Erythroblast (primary cell): ENCODE measurements at places on chromosomes 1 and 21.

DNA sequence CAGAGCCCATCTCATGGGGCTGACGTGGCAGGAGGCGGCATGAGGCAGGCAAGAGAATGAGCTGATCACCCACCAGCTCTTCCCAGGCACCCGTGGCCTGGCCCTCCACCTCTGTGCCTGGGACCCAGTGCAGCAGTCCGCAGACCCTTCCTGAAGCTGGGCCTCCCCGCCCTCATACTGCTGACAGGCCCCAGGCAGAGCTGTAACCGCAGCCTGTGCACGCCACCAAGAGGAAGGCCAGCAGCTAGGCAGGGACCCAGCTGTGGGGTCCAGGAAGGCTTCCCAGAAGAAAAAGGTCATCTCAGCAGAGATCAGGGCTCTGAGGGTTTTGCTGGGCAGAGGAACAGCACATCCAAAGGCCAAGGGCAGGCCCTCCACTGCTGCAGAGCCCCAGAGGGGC lies 9.8 kb upstream of the MTFR1L start:
- no peak for DNase-seq

DNA sequence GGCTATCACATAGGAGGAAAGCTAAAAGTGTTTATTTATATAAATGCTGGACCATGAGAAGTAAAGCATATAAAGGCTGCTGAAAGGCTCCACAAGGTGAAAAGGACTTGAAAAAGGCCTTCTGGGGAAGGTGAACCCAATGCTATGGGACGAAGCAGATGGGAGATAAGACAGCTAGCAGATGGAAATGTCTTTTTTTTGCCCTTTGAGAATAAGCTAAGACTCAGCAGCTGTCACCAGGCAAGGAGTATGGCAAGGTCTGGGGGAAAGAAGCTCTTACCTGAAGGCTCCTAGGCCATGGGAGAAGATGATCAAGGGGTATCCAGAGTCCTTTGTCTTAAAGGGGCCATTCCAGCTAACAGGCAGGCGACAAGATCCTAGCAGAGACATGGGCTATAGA lies 9.9 kb downstream of the PAFAH2 start:
- no peak for DNase-seq

DNA sequence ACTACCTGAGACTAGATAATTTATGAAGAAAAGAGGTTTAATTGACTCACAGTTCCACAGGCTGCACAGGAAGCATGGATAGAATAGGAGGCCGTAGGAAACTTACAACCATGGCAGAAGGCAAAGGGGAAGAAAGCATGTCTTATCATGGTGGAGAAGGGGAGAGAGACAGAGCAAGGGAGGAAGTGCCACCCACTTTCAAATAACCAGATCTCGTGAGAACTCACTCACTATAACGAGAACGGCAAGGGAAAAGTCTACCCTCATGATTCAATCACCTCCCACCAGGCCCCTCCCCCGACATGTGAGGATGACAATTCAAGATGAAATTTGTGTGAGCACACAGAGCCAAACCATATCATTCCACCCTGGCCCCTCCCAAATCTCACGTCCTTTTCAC lies 4.7 kb upstream of the C21orf91 start:
- DNase-seq, result no peak

DNA sequence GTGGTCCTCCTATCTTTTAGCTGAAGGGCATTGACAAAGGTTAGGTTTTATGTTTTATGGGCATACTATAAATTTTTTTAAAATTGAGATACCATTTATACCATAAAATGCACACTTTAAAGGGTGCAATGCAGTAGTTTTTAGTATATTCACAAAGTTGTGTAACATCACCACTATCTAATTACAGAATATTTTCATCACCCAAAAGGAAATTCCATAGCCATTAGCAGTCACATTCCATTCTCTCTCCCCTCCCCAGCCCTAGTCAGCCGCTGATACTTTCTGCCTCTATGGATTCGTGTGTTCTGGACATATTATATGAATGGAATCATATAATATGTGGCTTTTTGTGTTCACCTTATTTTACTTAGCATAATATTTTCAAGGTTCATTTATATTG lies 135.8 kb upstream of the B3GALT2 start:
- no peak for DNase-seq

- DNase-seq, result no peak
Observed at GRCh38 chr1:38198099-38198498, 151.5 kb upstream of the POU3F1 start.

- no peak for DNase-seq
Observed at GRCh38 chr1:2129256-2129943, 65.2 kb downstream of the FAAP20 start.

GRCh38 chr1:45850017-45850416 lies 46.6 kb downstream of the MAST2 start:
- no peak for DNase-seq

- no peak for DNase-seq
Observed at GRCh38 chr1:238153253-238153652, 262.5 kb upstream of the ZP4 start.

DNA sequence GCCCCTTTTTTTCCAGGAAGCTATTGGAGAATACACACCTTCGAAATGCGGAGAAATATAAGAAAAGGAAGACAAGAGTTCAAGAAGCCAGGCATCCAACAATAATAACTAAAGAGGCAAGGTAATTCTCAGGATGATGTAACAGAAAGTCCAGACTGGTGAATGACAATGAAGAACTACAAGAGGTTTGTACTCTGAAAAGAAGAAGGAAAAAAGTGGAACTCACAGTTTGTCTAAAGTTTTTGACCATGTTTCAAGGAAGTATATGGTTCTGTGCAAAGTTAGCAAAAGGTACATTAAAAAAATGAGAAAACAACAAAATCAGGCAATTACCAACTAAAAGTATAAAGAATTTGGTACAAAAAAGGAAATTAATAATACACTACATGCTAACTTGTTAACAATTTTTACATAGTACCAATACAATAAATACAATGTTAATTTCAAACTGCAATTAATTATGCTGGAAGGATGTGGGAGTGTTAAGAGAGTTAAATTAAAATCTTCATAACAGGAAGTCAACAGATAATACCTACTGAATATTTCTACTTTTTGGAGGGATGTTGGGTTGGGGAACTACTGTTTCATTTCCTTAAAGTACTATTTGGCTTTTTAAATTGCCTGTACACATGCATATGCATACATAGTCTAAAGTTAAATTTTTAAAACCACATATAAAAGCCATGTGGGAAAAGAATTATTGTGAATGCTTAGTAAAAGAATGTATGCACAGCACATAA lies 12.9 kb upstream of the CD55 start:
- no peak for DNase-seq

- DNase-seq, result no peak
Observed at GRCh38 chr1:212256369-212256768, 28.8 kb upstream of the PPP2R5A start.

GRCh38 chr1:28258628-28259251 lies 578 bp upstream of the SESN2 start:
- DNase-seq, result no peak

GRCh38 chr1:235758931-235759330 lies 107.8 kb downstream of the LYST start:
- no peak for DNase-seq

- DNase-seq, result no peak
Observed at GRCh38 chr21:37746849-37747248, 169.4 kb downstream of the KCNJ6 start.

GRCh38 chr1:84504580-84505492 lies 1.4 kb upstream of the SPATA1 start:
- peak; percentile 55 for DNase-seq

DNA sequence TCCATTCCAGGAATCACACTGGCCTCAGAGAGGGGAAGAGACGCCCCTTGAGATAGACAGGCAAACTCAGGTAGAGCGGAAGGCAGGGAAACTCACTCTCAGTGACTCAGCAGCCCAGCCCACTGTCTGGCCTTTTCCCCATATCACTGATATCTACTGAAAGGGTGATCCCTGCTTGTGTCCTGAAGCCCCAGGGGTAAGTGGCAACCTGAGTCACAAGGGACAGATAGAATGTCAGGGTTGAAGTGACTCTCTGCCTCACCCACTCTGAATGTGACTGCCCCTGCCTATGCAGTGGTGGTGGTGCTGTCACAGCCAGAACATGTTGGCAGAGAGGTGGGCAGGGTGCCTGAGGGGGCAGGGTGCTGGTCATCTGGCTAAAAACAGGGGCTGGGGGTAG lies 157.5 kb upstream of the FGGY start:
- no peak for DNase-seq

- DNase-seq, result no peak
Observed at GRCh38 chr1:92511541-92511940, 24.8 kb upstream of the GFI1 start.

GRCh38 chr1:40637470-40638007 lies 27.9 kb downstream of the RIMS3 start:
- DNase-seq, result peak; percentile 12

DNA sequence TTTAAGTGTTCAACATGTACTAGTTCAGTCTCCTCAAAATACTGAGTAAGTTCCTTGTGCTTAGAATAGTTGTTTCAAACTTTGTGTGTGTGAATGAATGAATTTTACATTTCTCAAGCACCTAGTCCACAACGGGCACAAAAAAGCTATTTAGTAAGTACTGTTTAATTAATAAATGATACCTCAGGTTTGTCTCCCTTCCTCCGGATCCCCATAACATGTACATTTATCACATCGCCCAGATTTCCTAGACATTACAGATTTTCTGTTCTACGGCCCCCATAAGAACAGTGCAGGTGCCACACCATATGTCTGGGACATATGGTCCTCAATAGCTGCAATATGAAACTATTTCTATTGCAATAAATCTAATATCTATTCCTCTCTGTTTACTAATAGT lies 1.3 kb upstream of the TTF2 start:
- peak; percentile 7 for DNase-seq

DNA sequence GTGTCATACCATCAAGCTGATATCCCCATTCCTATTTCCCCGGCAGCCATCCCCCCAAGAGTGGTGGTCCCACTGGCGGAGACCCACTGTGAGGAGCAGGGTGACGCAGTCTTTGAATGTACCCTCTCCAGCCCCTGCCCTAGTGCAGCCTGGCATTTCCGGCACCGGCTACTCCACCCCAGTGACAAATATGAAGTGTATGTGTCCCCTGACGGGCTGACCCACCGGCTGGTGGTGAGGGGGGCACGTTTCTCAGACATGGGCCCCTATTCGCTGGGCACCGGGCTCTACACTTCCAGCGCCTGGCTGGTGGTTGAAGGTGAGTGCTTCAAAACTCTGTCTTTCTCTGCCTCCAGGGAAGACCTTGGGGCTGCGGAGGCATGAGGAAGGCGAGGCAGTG lies 14.4 kb downstream of the IGFN1 start:
- no peak for DNase-seq

- no peak for DNase-seq
Observed at GRCh38 chr21:36200081-36200561, 43.5 kb downstream of the DOP1B start.

DNA sequence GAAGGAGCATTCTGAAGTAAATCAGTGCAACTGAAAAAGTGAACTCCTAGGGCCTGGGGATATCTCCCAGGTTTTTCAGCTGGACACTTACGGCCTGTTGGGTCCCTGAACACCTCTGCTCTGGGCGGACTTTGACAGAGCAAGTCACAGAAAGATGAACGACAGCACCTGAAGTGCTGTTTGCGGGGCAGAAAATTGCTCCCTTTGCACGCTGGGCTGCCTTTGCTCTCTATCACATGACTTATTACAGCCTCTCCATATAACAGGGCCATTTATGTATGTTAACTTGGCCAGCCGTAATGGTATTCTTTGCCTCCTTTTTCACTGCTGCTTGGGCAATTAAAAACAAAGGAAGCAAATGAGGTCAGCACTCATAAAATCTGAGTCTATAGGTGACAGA lies 332.9 kb downstream of the BARHL2 start:
- DNase-seq, result no peak

- DNase-seq, result no peak
Observed at GRCh38 chr1:234069760-234070159, 165.3 kb downstream of the SLC35F3 start.

- no peak for DNase-seq
Observed at GRCh38 chr1:57015071-57015470, 49.3 kb upstream of the C8B start.

DNA sequence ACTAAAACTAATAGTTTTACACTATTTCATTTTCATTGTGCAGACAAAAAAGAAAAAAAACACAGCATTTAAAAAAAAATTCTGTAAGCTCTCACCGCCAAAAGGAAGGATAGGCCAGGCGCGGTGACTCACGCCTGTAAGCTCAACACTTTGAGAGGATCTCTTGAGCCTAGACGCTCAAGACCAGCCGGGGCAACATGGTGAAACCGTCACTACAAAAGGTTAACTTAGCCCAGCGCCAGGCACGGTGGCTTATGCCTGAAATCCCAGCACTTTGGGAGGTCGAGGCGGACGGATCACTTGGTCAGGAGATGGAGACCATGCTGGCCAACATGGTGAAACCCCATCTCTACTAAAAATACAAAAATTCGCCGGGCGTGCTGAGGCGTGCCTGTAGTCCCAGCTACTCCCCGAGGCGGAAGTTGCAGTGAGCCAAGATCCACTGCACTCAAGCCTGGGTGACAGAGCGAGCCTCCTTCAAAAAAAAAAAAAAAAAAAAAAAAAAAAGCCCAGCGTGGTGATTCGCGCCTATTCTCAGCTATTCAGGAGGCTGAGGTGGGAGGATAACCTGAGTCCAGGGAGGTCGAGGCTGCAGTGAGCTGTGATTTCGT lies 14.3 kb upstream of the SPEN start:
- peak; percentile 20 for DNase-seq

DNA sequence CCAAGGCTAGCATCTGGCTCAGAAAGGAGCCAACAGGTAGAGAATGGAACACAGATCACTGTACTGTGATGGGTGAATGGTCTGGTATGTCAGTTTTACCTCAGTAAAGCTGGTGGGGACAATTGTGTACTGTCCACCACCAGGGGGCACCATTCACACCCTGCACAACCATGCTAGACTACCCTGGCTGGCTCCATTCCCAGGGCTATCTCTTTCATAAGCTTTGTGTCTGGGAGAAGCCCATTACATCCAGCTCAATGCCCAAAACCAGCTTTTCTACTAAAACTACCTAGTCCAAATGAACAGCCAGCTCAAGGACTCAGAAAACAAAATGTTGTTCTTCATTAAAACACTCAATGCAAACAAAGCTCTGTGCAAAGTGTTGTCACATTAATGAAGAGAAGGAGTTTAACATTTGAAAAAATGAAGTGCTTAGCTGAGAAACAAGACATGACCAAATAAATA lies 62.0 kb upstream of the RASAL2 start:
- DNase-seq, result peak; percentile 75

DNA sequence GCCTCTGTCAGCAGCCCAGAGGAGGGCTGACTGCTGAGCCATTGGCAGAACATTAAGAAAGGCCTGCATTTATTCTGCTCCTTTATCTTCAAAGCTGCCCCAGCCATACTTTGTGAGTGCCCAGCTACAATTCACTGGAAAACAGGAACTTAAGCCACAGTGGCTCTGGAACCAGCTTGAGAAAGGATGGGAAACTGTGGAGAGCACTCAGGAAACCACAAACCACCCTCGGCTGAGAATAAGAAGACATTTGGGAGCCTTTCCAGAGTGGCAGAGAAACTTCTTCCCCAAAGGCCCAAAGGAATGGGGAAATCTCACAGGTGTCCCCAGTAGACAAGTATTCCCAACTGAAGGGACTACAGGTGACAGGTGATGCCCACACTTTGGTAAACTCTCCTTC lies 1.8 kb downstream of the LAMB3 start:
- DNase-seq, result peak; percentile 27
